Activated T-cell treated with anti-CD3 and anti-CD28 coated beads, Interleukin-2, amount 50 U/mL, for 4 hours (primary cell): ENCODE measurements at places on chromosomes 6 and 20. TPM values are rescaled to one million over a fixed set of nuclear protein-coding genes. Genes with fewer than 3 reads are reported as not detected.

- DNase-seq, result no peak
These were observed 217.4 kb upstream of the ECI2 start for GRCh38 chr6:4352731-4353130.

- no peak for DNase-seq
These were observed 3.8 kb downstream of the RIPOR2 start for GRCh38 chr6:24931718-24932691.

GRCh38 chr20:11219192-11219591 lies 545.4 kb upstream of the JAG1 start:
- DNase-seq, result no peak

The ATP6V1G2 gene
- total RNA-seq, result 0.58 TPM

The CFAP206 gene
- not detected for total RNA-seq
